ENCODE measurements at places on chromosomes 6 and 20.

DNA sequence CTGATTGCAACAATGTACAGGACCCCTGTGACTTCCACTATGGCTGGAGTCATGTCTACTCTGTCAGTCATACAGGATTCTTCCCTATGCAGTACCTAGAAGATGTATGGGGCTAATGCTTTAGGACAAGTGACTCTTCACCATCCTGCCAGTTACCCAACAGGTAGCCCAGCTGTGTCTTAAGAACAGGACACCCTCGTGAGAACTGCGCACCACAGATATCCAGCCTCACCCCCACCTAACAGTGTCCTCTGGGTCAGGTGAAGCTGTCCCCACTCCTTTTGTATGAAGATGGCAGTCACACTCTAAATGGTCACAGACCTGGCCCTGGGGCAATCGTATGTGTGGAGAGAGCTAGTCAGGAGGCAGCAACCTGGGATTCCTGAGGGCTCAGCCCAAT is 191.6 kb downstream of the C6orf118 start:
- DNase-seq: no peak

DNA sequence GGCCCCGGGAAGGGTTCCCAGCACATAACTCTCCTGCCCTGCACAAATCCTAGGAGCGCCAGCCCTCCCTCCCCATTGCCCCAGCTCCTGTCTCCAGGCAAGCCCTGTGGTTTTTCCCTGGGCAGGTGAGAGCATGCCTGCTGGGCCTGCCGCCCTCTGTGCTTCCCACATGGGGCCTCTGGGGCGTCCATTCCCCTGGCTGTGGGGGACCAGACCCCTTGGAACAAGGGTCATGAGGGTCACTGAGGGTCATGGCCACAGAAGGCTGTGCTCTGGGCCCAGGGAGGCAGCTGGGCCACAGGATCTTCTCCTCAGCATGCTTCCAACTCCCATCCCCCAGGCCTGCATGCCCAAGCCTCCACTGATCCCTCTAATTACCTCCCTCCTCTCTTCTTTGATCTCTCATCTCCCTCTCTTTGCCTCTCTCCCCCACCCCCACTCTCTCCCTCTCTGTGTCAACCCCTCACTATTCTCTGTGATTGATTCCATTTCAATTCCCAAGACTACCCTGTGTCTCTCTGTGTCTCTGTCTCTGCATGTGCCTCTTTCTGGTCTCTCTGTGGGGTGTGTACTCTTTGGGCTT is 6.1 kb downstream of the MDFI start:
- DNase-seq: no peak

- no peak for DNase-seq
Measured at GRCh38 chr6:68226460-68226859, 408.6 kb upstream of the ADGRB3 start.

DNA sequence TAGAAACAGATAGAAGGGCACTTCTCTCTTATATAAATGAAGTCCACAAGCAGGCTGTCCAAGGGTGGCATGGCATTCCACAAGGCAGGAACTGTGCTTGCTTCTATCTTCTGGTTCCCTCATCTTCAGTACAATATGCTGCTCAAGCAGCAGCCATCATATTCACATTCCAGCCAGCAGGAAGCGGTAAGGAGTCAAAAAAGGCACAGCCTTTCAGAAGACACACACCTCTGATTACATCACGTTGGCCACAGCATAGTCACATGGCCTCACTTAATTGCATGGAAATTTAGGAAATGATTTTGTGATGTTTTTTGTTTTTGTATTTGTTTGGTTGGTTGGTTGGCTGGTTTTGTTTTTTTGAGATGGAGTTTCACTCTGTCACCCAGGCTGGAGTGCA is 19.0 kb downstream of the REM1 start:
- DNase-seq: no peak

DNA sequence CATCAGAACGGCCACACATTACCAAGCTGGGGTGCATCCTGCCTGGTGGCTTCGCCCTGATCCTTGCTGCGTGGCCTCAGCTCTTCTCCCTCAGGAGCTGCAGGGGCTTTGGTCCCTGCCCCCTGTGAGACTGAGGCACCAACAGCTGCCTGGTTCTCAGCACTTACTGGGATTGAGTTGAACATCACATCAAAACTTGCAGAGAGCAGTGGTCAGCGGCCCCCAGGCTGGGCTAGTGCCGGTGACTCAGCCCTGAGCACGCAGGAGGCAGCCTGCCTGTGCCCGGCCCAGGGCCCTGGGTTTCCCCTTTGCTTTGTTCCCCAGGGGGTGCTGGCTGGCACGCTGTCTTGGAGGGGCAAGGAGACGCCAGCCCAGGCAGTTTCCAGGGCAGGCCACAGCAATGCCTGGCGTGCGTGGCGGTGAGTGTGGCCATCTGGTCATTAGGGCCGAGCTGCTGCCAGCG is 63.3 kb downstream of the DLL1 start:
- DNase-seq: no peak

DNA sequence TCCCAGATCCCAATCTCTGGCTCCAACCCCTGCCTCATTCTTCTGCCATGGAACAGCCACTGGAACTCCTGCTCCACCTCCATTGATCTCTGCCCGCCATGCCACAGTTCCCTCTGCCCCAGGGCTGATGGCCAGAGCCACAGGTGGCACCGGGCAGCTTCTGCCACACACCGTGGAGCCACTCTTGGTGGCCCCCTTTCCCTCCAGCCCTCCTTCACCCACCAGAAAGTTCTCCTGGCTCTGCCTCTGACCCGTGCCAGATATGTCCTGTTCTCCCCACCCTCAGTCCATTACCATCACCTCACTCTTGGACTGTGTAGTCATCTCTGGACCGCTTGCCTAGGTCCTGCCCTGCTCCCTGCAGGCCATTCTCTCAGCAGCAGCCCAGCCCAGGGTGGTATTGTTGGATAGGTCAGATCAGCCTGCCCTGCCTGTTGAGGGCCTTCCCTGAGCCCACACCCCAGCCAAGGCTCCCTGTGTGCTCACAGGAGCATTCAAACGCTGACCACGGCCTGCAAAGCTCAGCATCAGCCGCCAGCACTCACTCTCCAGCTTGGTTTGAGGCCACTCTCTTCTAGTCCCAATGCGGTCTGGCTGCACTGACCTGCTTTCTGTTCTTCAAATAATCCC is 16.8 kb upstream of the SYNDIG1 start:
- DNase-seq: no peak

DNA sequence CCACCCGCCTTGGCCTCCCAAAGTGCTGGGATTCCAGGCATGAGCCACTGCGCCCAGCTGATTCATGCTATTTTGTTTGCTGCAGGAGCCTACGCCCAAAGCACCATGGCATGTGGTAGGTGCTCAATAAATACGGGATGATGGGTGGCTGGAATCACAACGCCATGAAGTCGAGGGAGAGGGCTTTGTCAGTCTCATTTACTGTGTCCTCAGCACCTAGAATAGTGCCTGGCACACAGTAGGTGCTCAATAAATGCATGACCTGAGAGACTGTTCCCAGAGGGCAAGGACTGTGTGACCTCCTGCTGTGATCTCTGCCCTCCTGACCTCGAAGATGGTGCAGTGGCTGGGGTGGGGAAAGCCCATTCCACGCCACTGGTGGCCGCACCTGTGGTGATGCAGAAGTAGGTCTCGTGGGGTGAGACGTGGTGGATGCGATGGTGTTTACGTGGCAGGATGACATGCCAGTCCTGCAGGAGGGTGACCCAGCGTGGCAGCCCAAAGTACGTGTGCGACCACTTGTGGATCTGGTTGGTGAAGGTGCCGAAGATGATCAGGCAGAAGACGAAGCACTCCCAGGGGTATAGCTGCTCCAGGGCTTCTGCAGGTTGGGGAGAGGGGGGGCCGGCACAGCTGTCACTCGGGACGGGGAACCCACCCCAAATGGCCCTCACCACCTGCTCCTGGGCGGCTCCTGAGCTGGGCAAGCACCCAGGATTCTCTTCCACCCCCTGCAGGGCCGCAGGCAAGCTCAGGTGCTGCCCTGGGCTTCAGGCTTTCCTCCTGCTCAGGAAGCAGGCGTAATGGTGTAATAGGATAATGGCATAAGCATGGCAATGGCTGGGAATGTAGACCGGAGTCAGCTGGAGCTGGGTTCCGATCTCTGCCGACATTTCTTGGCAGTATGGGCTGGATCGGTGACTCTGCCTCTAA is 14.9 kb upstream of the UBE2V1 start:
- no peak for DNase-seq

DNA sequence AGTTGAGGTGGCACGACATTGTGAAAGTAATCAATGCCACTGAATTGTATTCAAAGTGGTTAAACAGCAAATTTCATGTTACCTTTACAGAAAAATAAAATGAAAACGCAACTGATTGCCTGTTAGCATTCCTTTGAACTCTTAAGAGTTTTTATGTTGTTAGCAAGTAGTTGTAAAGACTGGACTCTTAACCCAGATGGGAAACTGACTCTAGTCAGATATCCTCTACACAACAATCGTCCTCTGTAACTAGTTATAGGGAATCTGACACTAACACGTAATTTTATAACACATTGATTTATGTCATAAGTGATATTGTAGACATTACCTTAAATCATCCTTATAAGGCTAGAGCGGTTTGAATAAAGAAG is 3.0 kb upstream of the FBXO9 start:
- no peak for DNase-seq

GRCh38 chr6:43922426-43923375 is 152.7 kb downstream of the VEGFA start:
- no peak for DNase-seq

- no peak for DNase-seq
Measured at GRCh38 chr6:115782612-115783011, 278.1 kb downstream of the FRK start.

DNA sequence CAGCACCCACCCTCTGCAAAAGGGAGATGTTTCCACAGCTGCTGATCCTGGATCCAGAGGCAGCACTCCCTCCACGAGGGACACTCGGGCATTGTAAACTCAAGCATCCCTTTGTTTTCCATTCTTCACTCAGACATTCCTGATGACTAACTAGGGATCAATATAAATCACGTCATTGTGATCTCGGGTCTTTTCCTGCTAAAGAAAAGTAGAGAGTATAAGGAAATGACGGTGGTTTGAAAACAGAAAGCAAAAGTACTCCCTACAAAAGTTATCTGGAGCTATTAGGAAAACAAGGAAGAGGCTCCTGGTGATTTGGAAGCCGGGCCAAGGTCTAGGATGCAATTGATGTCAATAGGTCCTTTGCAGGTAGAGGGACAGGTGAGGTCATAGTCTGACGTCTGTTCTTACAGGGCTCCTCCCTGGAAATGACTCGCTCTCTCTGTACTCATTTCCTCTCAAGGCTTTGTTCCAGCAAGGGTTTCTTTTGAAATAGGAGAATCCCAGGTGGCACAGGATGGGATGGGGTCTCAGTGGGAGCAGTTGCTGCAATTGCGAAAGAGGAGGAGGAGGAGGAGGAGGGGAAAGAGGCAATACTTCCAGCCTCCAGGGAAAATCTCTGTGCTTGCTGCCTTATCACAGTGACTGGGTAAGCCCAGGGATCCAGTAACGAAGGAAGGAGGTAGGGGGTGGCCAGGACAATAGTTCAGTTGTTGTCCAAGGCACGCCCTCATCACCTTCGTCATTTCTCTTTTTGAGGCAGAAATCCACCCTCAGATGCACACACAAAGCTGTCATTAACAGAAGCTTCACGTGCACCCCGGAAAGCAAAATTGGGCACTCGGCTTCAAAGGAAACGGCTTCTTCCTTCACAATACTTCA is 222.8 kb downstream of the LY86 start:
- DNase-seq: no peak

DNA sequence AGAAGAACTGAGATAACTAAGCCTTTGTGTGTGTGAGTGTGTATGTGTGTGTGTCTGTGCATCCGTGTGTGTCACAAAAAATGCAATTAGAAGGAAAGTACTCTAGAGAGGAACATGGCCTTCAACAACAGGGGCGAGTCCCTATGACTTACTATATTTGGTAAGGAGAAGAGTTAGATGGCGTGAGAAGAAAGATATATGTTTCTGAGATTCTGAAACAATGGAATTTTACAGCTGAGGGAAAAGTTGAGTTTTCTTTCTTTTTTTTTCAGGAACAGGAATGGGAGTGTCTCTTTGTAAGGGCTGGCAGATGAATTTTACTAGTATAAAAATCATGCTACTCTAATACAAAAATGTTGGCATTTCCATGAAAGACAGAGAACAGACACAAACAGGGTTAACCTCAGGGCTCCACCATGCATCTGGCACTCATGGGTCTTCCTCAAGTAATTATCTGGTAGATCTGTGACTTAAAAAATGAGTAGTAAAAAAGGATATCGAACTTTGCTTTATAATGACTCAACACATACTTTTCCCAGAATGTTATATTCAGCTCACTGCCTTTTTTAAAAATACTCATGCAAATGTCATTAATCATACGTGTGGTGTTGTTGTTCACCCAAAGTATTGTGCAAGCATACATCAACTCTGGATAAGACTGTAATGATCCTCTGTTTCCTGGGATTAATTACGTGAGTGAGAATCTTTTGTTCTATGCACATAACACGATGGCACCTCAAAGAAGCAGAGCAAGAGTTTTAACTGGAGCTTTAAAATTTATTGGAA is 12.8 kb upstream of the SASH1 start:
- DNase-seq: no peak

- DNase-seq: no peak
Measured at GRCh38 chr6:118758946-118759345, 107.6 kb upstream of the CEP85L start.

DNA sequence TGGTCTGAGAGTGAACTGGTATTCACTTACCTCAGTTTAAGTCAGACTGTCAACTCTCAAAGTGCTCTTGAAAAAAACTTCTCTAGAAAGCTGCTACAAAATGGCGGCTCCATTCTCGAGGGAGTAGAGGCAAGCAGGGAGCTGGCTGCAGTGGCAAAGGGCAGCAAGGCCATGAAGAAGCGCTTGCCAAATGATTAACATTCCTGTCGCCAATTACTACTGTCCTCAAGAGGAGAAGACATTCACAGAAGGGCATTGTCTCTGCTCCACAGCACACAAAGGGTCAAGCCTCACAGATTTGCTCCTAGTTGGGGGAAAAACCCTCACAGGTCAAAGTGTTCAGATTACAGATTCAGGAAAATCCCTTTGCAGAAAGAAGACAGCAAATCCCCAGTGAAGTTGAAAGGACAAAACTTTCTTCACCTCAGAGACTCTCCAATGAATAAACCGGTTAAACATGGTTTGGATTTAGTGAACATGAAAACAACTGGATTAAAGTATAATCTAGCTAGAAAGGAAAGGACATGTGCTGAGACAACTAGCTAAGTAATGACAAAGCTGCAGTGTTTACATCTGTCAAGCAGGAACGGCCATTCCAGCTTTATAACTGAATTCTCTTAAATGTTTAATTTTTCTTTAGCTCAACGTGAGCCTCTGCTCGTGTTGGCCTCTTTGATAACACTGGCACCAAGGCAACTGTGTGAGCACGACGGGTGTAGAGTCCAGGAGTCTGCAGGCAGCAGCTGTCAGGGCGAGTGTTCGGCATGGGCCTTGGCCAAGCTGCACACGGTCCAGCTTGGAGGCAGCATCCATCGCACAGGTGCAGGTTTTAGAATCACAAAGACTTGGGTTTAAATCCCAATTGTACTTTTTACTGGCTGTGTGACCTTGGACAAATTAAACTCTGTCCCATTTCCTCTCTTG is 37.6 kb downstream of the NR2E1 start:
- no peak for DNase-seq

GRCh38 chr20:12925863-12926793 is 82.6 kb upstream of the SPTLC3 start:
- no peak for DNase-seq

GRCh38 chr20:57459278-57459677 is 65.7 kb downstream of the CTCFL start:
- no peak for DNase-seq
